ENCODE measurements at places on chromosomes 1 and 21. TPM values are rescaled to one million over a fixed set of nuclear protein-coding genes. Genes with fewer than 3 reads are reported as not detected.

The CLDN17 gene
- total RNA-seq: not detected

The RNU1-3 gene
- 7,231 TPM for total RNA-seq

The SPRR4 gene
- total RNA-seq: not detected

The TLCD4 gene
- 17.3 TPM for total RNA-seq

DNA sequence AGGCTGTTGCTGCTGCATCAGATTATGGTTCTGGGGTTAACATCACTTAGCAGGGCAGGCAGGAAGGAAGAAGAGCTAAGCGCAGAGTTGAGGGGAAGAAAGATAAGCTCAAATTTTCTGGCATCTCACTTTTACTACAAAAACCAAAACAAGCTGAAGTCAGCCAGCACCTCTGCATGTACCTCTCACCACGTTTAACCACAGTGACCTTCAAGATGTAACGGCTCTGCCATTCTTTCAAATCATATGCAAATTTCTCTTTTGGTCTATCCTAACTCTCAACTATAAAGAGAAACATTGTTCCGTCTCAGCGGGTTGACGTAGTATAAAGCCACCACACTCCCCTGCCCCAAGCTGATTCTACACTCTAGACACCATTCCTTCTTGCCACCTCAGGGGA is 154.4 kb downstream of the OMA1 start:
- H3K4me3 ChIP-seq: no peak overlapping the region
- H3K4me1 ChIP-seq: no peaks in the 10 kb centered on the region
- no peak overlapping the region for H3K27ac ChIP-seq
- H3K36me3 ChIP-seq: peaks cover 1% of the 10 kb centered on the region
- H3K27me3 ChIP-seq: peaks cover 3% of the 10 kb centered on the region
- DNase-seq: no peak

DNA sequence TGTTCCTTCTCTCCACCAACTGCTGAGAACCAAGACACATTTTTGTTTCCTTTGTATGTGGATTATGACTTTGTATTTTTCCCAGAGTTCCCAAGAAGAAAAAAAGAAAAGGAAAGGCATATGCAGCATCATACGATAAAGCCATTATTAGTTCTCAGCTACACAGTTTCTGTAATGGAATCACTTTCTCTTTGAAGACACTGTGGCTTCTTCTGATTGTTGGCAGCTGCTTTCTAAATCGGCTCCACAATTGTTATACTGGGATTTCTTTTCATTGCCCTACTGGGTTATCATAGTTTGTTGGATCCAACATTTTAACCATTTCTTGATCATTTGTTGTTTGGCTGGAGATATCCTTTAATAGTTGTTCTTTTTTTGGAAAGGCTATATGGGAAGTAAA is 89.5 kb upstream of the HIVEP3 start:
- no peak overlapping the region for H3K4me3 ChIP-seq
- H3K4me1 ChIP-seq: no peaks in the 10 kb centered on the region
- H3K27ac ChIP-seq: no peak overlapping the region
- H3K27me3 ChIP-seq: no peaks in the 10 kb centered on the region

Data from aorta (tissue), 5 donors.